ENCODE measurements at places on chromosomes 1 and 21.

- no peak for DNase-seq
These were observed 5.7 kb downstream of the IFI6 start for GRCh38 chr1:27666294-27666693.

- no peak for DNase-seq
These were observed 31.0 kb upstream of the CREG1 start for GRCh38 chr1:167584581-167584980.

DNA sequence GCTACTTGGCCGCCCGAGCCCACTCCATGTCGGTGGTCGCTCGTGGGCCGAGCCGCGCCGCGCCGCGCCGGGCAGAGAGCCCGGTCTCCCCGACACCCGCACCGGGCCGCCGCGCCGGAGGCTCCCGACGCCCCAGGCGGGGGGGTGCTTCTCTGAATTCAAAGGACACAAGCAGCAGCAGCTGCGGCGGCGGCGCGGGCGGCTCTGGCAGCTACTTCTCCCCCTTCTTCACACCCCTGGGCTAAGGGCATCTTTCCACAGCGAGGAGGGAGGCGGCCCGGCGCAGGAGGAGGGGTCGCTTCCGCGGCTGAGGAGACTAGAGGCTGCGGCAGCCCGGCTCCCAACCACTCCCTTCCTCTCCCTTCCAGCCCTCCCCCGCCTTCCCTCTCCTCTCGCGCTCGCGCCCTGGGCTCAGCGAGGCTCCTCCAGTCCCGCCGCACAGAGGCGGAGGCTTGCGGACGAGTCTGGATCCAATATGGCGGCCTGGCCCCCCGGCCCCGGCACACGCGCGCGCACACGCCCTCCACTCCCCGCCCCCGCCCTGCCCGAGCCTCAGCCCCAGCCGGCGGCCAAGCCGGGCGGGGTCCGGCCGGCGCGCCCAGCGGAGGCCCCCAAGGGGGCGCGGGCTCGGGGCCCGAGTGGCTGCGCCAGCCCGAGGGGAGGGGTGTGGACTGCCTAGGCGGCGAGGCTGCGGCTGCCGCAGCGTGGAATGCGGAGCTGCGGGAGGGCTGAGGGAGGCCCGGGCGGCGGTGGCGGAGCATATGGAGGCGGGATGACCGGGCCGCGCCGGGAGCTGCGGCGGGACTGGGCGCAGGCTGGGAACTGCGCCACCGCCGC, at the start of gene CDC42BPA:
Gene CDC42BPA (minus strand): TSS at position 477 of the 837 bp plus-strand sequence. CDS start 1,310 bp downstream, outside the sequence.
- no peak for DNase-seq

DNA sequence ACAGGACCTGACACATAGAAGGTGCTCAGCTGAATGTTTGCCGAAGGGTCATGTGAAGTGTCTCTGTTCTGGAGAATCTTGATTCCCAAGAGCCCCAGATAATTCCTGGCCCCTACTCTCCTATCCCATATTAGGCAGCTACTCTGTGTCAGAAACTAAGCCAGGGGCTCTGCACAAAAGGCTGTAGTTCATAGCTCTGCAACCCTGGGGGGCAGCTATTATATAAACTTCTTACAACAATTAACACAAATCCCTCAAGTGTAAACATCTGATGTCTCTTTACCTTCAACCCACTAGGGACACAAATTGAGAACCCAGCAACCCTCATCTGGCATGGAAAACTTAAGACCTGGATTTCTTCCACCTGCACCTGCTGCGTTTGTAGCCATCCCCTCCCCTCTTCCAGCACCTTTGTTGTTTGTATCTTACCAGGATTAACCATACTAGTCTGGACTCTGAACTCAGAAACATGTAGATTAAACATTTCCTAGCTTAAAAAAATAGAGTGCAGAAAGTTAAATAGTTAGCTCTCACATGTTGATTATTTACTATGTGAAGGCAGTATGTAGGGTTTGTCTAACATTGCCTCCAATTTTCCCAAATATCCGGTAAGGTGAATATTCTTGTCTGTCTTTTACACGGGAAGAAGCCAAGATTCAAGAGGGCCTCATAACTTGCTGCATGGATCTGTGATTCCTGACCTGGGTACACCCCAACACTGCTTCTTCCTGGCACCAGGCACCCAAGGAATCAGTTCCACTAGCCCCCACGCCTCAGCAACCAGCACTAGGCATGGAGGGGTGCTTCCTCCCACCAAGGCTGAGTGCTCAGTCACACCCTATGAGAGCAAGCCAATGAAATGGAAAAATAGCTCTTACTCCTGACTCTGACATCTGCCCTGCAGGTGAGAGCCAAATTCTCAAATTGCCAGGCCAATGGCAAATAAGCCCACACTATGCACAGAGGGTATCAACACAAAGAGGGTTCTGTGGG, 220.7 kb upstream of the HOOK1 start:
- no peak for DNase-seq

- no peak for DNase-seq
These were observed 725 bp upstream of the VWA1 start for GRCh38 chr1:1434824-1435105.

GRCh38 chr1:111992476-111992875, 3.0 kb upstream of the KCND3 start:
- DNase-seq, result no peak

DNA sequence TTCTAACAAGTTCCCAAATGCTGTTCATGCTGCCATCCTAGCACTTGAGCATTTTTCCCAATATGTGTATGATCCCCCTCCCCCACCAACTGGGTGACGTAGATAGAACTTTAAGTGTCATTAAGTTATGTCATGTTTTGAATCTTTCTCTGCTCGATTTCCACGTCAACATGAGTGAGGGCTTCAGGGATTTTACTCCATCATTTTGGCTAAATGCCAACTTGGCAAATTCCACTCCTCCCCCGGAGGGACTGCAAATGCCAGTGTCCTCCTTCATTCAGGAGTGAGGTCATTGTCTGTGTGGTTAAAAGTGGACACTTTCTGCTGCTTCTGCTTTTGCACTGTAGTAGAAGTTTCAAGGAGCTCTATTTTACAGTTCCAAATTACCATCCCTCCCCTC, 201.7 kb downstream of the FGGY start:
- DNase-seq, result no peak

- DNase-seq, result no peak
These were observed 2.1 kb downstream of the SIPA1L2 start for GRCh38 chr1:232627645-232628334.

DNA sequence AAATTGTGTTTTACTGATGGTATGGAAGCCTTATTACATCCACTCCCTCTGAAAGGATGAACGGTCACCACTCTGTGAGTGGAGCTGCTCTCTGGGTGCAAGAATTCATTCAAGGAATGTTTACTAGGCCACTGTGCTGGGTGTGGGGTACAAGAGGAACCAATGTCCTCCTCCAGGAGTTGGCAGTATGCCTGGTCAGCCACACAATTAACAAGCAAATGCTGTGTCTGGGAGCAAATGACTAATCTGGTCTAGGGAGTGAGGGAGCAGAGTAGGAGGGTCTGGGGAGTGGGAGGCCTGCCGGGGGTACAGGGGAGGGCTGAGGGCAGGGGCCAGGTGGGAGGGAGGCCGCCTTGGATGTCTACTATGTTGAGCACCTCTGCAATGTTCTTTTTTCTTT, 27.2 kb upstream of the TDRD10 start:
- DNase-seq, result no peak

- no peak for DNase-seq
These were observed 24.4 kb downstream of the FABP3 start for GRCh38 chr1:31348449-31348848.

- DNase-seq, result no peak
These were observed 867 bp downstream of the PTGFRN start for GRCh38 chr1:116910379-116911187.

GRCh38 chr1:109954041-109954512, 30.5 kb upstream of the AHCYL1 start:
- DNase-seq, result no peak

DNA sequence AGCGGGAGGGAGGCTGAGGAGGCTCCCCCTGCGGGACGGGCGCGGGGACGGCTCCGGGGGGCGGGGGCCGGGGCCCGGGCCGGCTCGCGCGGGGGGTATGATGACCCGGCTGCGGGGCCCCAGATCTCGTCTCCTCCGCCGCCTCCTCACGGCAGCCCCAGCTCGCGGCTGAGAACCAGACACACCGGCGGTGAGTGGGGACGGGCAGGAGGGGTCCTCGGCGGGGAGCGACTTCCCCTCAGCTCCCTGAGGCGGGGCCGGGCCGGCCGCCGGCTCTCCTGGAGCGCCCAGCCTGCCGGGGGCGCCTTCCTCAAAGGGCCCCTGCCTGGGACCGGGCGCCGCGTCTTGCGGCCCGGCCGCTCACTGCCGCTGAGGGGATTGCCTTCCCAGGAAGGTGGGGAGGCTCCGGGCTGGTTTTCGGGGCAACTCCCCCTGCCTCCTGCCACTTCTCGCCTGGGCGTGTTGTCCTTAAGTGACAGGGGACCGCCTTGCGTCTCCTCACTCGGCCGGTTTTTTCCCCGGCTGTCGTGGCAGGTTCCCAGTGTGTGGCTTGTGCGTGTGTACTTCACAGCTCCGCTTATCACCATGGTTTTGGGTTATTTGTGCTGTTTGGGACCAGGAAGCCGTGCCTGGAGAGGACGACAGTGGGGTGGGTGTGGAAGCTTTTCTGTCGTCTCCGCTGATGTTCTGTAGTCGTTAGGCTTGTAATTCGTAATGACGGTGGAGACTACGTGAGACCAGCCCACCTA, 800 bp downstream of the HIPK1 start:
- DNase-seq, result peak; percentile 26

- DNase-seq, result no peak
These were observed 134.6 kb upstream of the ARHGEF16 start for GRCh38 chr1:3319874-3320245.

- DNase-seq, result no peak
These were observed 148.2 kb upstream of the C21orf91 start for GRCh38 chr21:17967319-17967718.

- DNase-seq, result no peak
These were observed 148.0 kb downstream of the ROR1 start for GRCh38 chr1:63921802-63922201.

DNA sequence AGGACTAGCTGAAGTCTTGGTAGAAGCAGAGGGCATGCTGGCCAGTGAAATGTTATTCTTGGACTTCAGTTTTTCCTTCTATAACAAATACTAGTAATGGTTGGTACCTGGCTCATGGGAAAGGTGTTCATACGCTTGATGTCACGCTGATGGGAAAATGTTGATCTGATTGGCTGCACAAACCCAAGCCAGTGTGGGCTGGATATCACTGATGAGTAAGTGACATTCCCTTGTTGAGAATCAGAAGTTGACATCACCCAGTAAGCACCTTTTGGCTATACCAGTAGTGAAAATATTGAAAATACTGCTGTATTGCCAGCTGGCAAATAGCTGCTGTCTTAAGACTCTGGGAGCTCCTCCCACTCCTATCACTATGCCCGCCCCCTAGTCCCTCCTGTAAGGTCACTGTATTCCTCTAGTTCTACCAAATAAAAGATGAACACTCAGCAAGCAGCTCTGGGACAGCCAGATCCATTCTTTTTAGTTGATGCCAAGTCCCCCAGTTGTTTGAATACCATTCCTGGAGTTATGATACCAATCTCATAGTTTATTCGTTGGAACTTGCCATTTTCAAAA, 168.2 kb downstream of the GRIK1 start:
- no peak for DNase-seq

DNA sequence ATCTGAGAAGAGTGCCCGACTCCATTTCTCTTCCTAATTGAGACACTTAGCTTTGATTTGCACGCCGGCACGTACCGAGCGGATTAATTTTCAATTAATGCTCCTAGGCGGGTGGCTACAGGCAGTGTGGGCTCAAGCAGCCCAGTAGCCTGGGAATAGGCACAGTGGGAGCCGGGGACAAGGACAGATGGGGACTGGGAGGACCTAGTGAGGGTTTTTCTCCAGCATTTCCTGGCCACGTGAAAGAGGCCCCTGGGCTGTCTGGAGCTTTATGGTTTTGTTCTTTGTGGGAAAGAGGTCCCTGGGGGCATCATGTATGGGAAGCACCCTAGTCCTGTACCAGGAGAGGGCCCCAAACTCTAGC, 78.6 kb upstream of the CSF3R start:
- no peak for DNase-seq
